ENCODE measurements at places on chromosomes 2 and 18. TPM values are rescaled to one million over a fixed set of nuclear protein-coding genes. Genes with fewer than 3 reads are reported as not detected.

GCKR gene
- total RNA-seq = 3.7 TPM

ARHGAP25 gene
- total RNA-seq = 10.7 TPM

HOXD13 gene
- not detected for total RNA-seq

CNTNAP5 gene
- total RNA-seq = not detected

KCNG2 gene
- not detected for total RNA-seq

KRTCAP3 gene
- not detected for total RNA-seq

MREG gene
- 6.7 TPM for total RNA-seq

TMEFF2 gene
- not detected for total RNA-seq

MEP1B gene
- total RNA-seq = not detected

PLB1 gene
- total RNA-seq = 0.20 TPM
